SJSA1 (cell line): ENCODE measurements at places on chromosomes 3 and 15. TPM values are rescaled to one million over a fixed set of nuclear protein-coding genes. Genes with fewer than 3 reads are reported as not detected.

DNA sequence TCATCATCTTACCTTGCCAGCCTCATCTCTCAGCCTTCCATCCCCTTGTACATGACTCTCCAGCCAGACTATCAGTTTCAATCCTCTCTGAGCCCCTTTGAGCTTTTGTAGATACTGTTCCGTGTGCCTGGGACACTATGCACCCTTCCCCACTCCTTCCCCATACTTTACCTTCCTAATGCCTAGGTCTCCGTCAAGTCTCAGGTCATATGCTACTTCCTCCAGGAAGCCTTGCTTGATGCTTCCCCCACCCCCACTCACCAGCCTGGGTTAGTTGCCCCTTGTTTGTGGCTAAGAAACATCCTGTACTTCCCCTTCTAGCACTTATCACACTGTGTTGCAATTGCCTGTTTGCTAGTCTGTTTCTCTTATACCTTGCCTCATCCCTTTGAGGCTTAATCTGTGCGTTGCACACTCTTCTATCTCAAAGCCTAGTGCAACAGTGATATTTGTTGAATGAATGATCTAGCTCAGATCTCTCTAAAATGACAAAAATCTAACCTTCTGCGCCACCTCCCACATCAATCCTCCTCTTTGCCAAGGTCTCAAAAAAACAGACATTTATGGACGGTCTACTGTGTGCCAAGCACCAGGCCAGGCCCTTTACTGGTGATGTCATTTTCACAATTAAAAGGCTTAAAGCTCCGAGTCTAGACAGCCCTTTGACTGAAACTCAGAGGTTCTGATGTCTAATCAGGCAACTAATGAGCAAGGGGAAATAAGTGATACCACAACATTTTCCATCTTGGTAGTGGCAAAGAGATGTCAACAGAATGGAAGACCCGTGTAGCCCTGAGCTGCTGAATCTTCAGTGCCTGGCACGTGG is 6.5 kb upstream of the USP3 start:
- DNase-seq, result no peak

GRCh38 chr15:95202569-95203349 is 971.4 kb downstream of the MCTP2 start:
- DNase-seq, result no peak

GRCh38 chr15:66515901-66516322 is 10.8 kb downstream of the ZWILCH start:
- DNase-seq, result no peak

GRCh38 chr15:64348455-64348854 is 7.5 kb downstream of the CSNK1G1 start:
- no peak for DNase-seq

DNA sequence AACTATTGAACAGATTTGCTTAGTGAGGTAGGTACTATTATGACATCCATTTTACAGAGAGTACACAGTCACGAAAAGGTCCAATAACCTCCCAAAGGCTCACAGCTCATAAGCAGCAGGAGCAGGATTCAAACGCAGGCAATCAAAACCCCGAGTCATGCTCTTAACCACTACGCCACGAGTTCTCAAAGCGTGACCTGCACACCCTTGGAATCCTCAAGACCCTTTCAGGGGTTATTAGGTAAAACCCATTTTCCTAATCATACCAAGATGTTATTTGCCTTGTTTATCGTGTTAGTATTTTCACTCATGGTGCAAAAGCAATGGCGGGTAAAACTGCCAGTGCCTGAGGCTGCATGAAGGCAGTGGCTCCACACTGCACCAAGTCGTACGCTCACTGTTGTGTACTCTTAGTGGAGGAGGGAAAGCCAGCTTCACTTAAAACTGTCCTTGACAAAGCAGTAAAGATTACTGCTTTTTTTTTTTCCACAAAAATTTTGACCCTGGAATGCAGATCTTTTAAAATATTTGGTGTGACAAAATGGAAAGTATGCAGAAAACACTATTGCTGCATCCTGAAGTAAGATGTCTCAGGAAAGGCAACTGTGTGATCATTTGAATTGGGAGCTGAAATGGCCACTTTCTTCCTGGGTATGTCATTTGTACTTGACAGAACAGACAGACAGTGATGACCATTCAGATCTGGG is 96.1 kb downstream of the IGF2BP2 start:
- DNase-seq, result peak; percentile 62

DNA sequence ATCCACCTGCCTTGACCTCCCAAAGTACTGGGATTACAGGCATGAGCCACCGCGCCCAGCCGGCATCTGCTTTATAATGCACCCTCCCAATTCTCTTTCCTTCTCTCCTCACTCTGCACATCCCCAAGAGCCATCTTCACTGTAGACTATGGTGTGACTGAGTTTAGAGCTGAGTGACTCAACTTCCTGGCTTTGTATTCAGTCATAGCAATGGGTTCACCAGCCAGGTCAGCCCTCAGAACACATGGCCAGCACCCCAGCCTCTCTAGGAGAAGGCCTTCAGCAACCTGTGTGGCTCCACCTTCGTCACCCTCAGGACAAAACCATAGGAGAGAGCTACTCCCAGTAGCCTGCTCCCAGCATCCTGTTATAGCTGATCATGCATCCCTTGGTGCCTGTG is 33.0 kb downstream of the ARID3B start:
- no peak for DNase-seq

DNA sequence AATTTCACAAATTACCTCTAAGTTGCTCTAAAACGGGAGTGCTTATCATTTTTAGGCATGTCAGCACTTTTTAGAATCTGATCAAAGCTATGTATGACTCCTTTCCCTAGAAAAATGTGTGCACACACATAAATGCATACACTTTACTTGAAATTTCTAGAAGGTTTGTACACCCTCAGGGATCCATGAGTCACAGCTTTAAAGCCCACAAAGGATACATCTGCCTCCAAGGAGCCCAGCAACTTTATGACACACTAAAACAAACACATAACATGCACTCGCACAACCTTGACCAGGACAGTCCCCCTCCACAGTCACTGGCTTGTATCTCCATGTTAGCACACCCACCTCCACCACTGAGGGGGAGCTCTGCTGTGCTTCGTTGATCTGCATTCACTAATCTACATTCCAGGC is 722.0 kb upstream of the CFAP20DC start:
- peak; percentile 68 for DNase-seq

DNA sequence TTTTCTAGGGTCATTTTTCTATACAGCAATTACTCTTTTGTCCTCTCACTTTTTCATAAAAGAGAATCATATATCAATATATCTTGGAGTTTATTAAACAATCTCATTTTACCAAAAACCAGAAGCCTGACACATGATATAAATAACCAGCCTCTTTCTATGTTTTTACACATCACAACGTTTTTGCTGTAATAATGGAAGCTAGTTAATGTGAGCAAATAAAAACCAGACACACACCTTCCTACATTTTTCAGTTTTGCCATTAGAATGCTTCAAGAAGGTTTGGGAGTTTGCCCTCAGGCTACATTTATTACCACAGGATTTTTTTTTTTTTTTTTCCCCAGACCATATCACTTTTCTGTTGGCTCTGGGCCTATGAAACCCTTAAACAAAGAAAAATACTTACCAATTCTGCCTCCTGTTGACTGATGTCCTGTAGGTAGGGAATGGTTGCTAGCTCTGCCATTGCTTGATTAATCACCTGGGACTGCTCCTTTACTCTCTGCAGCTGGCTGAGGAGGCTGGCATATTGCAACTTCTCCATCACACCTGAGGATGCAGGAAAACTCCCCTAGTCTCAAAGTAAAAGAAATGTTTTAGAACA is 165.5 kb downstream of the ECT2 start:
- DNase-seq, result no peak

WDR72 gene
- not detected in 2 replicates for total RNA-seq

ARL8B gene
- total RNA-seq, result 33.9 and 51.7 TPM in 2 replicates

SMCO1 gene
- not detected in 2 replicates for total RNA-seq

GDPGP1 gene
- 2.3 and 4.3 TPM in 2 replicates for total RNA-seq
